Activated CD4-positive, alpha-beta T cell treated with anti-CD3 and anti-CD28 coated beads, Interleukin-2, amount 50 U/mL, for 4 hours (primary cell): ENCODE measurements at places on chromosomes 2 and 18.

DNA sequence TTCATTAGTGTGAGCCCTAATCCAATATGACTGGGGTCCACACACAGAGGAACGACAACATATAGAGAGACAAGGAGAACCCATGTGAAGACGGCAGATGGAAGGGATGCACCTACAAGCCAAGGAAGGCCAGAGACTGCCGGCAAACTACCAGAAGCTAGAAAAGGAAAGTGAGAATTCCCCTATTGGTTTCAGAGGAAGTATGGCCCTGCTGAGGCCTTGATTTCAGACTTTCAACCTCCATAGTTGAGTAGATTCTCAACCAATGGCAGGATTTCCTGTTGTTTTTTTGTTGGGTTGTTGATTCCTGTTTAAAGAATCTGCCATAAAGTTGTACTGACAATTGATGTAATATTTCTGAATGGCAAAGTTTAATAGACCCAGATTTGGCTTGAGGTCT is 241.5 kb downstream of the SATB2 start:
- no peak for DNase-seq

GRCh38 chr2:223369889-223370288 is 232.3 kb downstream of the SCG2 start:
- DNase-seq, result no peak

DNA sequence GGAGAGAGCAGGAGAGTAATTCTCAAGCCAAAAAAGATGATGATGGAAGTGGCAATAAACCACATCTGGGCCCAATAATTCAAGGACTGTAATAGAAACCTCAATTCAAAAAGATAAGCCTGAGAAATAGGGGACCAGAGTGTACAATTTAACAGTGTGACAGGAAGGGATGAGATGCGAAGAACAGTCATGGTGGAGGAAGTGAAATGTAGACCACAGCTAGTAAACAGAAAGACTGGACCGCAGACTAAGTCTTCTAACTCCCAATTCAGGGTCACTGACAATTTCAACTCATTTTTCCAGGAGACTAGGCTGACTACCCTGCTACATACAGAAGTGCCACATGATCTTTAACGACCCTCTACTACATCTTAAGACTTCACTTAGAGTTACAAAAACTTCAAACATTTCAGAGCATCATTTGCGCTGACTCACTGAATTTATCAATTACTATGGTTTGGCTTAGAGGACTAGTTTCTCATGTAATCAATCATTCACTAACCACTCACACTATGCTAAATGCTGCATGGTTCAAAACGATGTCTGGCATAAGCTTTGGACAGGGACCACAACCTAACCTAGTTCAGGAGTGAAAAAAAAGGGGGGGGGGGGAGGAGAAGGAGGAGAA is 9.0 kb downstream of the CUL3 start:
- DNase-seq, result no peak

DNA sequence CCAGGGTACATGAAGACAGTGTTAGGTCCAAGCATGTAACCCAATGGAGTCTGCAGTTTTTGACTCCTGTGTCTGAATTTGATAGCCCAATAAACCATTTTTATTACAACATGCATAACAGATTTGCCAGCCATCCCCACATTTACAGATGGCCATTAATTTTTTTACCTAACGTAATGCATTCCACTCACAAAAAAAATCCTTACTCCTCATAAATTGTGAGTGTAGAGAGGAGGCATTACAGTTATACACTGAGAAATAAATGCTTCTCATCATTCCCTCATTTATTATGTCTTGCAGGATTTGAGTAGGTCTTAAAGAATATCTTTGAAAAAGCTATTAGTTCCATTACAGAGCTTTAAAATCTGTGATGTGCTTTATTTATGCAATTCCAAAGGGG is 193.8 kb downstream of the CMPK2 start:
- no peak for DNase-seq

GRCh38 chr2:77831060-77831459 is 308.9 kb upstream of the LRRTM4 start:
- DNase-seq, result no peak

- no peak for DNase-seq
Measured at GRCh38 chr2:128436479-128437203, 118.0 kb upstream of the HS6ST1 start.

DNA sequence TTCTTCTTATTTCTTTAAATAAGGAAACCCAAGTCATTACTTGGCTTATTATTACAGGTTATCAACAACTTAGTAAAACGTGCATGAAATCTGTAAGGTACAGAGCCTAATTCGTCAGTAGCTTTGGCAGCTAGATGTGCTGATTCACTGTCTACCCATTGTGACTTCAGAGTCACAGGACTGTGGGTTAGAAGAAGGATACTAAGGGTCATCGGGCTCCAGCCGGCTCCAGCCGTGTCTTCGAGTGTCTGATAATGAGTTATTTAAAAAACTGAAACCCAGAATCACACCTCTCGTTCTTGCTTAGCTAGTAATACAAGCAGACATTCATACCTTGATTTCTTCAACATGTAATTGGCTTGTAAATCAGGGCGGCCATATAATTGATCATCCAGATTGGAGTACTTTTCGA is 170.5 kb downstream of the FMNL2 start:
- no peak for DNase-seq

DNA sequence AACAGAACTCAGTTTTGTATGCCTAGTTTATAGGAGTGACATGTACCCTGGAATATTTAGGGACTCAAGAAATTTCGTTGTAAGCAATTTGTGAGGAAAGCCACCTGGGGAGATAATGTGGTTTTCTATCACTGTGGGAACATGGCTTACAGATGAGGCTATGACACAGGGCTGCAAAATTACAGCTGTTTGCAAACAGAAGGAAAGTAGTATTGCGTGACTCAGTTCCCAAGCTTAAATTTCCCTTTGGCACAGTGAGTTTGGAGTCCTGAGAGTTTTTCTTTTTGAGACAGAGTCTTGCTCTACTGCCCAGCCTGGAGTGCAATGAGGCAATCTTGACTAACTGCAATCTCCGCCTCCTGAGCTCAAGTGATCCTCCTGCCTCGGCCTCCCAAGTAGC is 149.8 kb downstream of the MYO5B start:
- DNase-seq, result no peak

DNA sequence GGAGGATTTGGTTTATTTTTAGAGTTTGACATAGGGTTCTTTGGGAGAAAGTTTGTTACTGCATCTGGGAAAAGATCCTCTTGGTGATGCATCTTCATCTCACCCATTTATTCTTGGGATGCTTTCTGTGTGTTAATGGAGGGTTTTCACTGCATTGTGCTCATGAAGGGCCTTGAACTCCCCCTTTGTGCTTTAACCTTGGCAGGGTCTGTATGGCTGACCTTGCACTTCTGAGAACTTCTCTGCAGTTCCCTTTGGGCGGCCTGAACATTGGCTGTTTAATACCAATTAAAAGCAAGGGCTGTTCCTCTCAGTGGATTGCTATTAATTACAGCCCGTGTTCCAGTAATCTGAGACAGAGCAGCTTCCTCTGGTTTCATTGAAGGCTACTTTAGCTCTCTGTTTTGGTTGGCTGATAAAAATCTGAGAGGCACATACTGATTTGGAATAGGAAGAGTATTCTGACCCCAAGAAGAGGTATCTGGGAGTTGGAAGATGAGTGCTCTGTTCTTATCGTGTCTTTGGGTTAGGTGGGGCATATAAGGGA is 37.5 kb downstream of the FMNL2 start:
- DNase-seq, result no peak

- no peak for DNase-seq
Measured at GRCh38 chr2:53843595-53843994, 16.2 kb downstream of the GPR75 start.

DNA sequence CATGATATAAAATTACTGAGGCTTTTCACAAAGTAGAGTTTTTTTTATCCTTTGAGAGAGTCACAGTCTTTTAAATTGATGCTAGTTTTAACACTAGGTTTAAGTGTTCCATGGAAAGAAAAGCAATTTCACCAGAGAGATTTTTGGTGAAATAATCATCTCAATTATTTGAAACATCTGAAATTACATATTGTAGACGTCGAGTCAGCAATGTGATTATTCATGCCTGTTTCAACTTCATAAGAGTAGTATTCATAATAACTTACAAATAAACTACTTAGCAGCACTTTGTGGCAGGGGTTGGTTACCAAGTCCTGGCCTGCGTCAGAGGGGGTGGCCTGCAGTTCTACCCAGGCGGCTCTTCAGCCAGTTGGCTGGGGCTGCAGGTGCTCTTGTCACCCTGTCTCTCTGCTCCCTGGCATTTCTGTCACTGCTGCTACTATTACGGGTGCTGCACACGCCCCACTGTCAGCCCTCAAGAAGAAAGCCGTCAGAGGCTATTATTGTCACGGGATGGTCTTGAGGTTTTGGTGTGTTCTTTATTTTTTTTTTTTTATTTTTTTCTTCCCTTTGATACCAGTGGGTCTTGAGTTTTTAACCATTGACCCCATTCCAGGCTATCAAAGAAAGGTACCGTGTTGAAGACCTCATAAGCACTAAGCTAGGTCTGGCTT is 50.4 kb downstream of the MALT1 start:
- DNase-seq, result no peak

GRCh38 chr2:70905443-70906421 is 30.0 kb upstream of the ATP6V1B1 start:
- no peak for DNase-seq

GRCh38 chr2:128444816-128445522 is 126.3 kb upstream of the HS6ST1 start:
- DNase-seq, result no peak

- DNase-seq, result no peak
Measured at GRCh38 chr18:22566703-22567420, 149.1 kb upstream of the CTAGE1 start.

GRCh38 chr18:23971097-23971440 is 43.5 kb upstream of the TTC39C start:
- DNase-seq, result no peak

GRCh38 chr2:225244933-225245332 is 154.6 kb upstream of the NYAP2 start:
- DNase-seq, result no peak

DNA sequence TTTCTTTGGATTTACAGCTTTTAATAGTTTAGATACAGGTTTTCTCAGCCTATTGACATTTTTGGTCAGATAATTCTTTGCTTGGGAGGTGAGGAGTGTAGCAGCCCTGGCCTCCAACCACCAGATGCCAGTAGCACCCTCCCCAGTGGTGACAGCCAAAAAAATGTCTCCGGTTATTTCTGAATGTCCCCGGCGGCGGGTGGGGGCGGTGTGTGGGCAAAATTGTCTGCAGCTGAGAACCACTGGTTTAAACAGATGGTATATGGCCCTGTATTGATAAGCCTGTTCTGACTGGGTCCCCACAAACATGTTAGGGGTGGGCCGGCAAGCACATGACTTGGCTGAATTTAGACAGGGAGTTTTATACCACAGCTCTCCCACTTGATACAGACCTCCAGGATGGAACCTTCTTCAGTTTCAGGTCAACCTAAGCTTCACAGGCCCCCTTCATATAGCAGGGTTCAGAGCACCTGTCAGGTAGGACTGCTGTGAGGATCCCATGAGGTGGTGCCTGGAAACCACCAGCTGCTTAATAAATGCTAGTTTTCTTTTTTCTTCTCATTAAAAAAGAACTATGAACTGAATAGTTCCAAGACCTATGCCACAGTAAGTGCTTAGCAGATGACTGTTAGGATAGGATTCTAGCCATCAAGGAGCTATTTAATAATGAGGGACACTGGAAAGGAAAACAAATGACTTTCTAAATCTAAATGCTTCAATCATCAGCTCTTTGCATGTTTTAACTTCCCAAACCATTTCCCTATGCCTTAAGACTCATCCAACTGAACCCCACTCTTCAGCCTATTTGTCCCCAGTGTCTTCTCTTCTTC is 18.1 kb downstream of the LPIN2 start:
- peak; percentile 68 for DNase-seq

DNA sequence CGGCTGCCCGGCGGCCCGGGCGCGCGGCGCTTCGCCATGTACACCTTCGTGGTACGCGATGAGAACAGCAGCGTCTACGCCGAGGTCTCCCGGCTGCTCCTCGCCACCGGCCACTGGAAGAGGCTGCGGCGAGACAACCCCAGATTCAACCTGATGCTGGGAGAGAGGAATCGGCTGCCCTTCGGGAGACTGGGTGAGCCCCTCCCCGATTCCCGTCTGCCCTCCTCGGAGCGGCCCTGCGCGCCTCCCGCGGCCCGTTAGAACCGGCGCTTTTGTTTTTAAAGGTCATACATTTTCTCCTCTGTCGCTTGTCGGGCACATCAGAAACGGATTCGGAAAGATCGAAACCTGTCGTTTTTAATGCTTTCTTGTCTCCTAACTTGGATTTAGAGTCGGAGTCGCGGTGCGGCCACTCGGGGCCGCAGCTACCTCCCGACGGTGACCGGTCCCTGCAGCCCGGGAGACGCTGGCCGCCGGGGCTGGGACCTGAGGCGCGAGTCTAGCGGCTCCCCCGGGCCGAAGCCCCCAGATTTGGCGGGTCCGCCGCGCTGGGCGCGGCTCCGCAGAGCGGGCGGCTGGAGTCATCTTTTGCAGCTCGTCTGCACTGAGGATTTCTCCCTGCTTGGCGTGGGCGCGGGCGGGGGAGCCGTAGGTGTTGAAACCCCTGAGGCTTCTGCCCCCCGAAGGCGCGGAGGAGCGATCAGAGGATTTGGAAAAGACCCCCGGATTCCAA is 519 bp downstream of the TTL start:
- peak; percentile 16 for DNase-seq

DNA sequence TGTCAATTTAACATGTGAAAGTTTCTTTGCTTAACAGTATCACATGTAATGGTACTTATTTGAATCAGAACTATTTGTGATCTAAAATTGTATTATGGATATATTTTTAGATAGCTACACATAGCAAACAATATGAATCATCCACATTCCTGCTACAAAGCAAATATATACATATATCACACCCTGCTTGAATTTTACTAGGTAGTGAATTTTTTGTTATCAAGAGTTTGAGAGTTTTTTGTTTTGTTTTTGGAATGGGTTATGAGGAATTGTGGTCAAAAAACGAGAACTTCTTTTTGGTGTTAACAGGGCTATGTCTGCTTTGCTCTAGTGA is 635.7 kb downstream of the NRXN1 start:
- no peak for DNase-seq

DNA sequence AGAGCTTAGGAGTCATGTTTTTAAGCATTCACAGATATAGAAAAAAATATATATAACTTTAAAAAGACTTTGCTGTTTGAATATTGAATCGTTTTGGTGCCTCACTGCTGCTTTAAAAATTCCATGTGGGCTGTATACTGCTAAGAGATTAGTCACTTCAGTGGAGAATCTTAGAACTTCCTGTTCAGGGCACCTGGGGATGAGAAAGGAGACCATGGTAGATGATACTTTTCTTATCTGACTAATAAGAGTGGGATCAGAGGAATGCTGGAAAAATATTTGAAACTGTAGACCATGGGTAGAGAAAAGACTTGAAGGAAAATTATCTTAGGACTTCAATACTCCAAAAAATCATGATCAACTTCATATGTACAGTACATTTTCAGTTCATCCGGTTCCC is 442.2 kb upstream of the SETBP1 start:
- no peak for DNase-seq
